Activated CD8-positive, alpha-beta memory T cell treated with anti-CD3 and anti-CD28 coated beads for 1 hour (primary cell): ENCODE measurements at places on chromosomes 7 and 10.
A peak's percentile ranks its signal among the peaks of the same experiment; 100 is the strongest.

DNA sequence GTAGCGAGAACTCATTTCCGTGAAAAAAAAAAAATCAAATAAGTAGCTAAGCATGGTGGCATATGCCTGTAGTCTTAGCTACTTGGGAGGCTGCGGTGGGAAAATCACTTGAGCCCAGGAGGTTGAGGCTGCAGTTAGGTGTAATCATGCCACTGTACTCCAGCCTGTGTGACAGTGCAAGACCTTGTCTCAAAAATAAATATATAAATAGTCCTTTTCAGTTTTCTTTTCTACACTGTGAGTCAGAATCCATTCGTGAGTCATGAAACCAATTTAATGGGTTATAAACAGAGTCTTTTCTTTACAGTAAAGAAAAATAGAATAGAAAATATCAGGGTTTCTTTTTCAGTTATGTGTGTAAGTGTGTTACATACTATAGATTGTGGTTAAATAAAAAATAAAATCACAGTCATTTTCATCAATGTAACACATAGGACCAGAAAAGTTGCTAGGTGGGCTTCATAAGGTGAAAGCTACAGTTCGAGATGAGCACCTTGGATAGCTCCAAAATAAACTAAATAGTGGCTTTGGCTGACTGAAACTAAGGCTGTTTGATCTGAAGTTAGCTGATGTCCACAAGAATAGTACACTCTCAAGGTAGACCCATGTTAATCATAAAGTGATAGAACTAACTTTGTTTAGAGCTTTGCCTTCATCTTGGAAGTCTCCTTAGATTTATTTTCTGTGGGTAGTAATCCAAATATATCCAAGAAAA is 781.1 kb downstream of the GATA3 start:
- DNase-seq: no peak

DNA sequence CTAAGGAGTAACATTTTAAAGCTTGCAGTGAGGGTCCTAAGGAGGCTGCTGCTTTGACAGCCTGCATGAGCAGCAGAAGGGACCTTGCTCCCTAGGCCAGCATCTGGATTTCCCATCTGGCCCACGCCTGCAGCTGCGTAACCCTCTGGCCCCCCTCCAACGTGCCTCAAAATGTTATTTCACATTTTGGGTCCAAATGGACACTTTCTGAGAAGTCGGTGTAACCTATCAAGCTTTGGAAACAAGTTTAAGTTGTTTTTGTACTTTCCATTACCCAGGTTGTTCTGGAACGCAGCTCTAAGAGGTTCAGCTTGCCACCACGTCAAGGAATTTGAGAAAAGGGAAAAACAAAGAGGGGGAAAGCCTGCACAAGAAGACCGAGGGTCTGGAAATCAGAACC is 338.3 kb downstream of the KCNMA1 start:
- DNase-seq: no peak

- DNase-seq: no peak
Observed at GRCh38 chr7:51033727-51034520, 251.2 kb upstream of the GRB10 start.

DNA sequence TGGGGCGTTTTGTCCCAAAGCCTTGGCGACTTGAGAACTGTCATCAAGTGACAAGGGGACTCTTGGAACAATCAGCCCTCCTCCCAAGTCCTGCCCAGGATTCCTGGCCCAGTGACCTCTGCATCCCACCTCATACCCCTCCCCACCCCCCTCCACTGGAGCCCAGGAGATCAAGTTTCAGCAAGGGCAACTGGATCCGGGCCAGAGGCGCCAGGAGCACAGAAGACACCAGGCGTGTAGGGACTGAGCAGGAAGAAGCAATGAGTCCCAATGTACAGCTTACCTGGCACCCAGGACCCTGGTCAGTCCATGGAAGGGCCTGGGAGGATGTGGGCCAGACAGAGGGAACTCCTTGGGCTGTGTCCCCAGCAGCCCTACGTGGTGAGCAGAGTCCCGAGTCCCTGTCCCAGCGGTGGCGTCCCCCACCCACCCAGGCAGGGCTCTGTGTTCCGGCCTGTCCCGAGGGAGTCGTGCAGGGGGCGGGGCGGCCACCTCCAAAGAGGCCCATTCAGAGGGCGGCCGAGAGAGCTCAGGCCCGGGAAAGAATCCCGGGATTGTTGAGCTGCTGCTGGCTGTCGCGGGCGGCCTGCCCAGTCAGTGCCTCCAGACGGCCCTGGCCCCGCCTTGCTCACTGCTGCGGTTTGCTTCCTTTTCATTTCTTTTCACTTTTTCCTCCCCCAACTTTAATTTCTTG is 254.1 kb downstream of the TNS3 start:
- DNase-seq: no peak

DNA sequence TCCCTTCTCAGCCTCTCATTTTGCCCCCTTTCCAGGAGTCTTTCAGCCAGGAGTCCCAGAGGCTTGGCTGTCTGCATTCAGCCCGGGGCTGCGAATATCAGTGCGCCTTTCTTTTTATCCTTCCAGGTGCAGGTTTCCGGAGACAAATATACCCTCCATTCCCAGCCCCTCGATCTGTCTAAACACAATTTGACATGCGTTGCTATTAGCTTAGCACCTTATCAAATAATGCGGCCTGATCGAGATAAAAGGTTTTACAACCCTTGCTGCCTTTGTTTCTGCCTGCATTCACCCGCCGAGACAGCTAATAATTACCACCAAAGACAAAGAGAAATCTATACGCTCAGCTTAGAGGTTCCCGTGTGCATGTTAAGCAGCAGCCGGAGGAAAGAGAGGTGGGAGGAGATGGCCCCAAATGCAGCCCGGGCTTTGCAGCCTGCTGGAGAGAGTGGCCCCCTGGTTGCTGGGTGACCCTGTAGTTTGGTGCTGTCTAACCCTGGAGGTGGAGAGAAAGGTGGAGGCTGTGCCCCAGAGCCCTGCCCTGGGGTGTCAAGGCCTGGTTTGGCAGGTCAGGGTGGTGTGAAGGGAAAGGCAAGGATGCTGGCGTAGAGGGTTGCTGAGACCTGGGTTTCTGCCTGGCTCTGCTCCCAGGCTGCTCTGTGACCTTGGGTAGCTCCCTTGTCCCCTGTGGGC is 185.3 kb downstream of the RPS24 start:
- no peak for DNase-seq

- DNase-seq: no peak
Observed at GRCh38 chr7:30656006-30656957, 26.0 kb downstream of the CRHR2 start.

- DNase-seq: no peak
Observed at GRCh38 chr10:37285063-37285462, 159.7 kb downstream of the ANKRD30A start.

GRCh38 chr7:28062197-28062991 is 118.2 kb downstream of the JAZF1 start:
- peak; percentile 27 for DNase-seq

DNA sequence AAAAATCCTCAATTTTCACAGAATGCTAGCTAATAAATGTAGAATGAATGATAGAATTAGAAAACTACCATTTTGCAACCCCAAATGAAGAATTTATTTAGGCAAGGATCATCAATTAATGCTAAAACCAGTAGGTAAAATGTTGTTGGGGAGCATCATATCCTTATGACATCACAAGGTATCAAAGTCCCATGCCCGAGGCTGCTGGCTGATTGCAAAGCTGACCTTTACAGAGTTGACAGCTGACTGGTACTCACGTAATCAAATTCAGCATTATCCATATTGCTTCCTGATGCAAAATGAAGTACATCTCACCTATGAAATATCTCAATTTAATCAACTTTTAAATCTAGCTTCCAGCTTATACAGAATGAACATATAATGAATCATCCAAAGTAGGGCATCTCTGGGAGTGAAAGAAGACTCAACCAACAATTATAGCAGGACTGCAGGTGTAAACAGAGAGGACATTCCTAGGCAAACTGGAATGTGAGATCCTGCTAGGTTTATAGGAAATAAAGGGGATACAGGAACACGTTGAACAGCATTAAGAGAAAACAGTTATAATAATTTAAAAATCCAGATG is 10.2 kb upstream of the BLNK start:
- DNase-seq: no peak

DNA sequence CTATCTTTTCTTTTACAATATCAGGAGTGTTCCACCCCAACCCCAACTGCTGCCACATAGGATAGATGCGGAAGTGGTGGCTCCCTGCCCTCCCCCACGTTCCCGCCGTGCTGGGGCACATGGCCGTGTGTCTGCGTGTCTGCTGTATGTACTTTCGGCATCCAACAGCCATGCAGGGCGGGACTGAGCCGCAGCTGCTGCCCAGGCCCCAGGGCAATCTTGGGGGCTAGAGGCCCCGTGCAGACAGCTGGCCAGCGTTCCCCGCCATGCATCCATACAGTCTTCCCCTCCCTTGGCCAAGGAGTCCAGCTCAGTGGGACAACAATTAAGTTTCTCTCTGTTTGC is 162.7 kb downstream of the DGKB start:
- DNase-seq: no peak
